T-helper 2 cell treated with Interferon-gamma antibody and Interleukin-4, amounts not matched to agents 100 ng/mL and 5 ng/mL, for 36 hours (primary cell): ENCODE measurements at places on chromosomes 4 and X. TPM values are rescaled to one million over a fixed set of nuclear protein-coding genes. Genes with fewer than 3 reads are reported as not detected.

FGF13 gene
- total RNA-seq: not detected in 2 replicates

ASB5 gene
- not detected in 2 replicates for total RNA-seq

PCDH19 gene
- total RNA-seq: not detected in 2 replicates

PABPC1L2B gene
- total RNA-seq: not detected in 2 replicates

DUX4 gene
- total RNA-seq: 0.09 TPM in 1 of 2 replicates, not detected in the other

CWH43 gene
- total RNA-seq: not detected in 2 replicates

ENPEP gene
- total RNA-seq: 0.20 and 0.30 TPM in 2 replicates

SUPT20HL1 gene
- not detected in 2 replicates for total RNA-seq

CLCN5 gene
- total RNA-seq: 3.6 and 5.6 TPM in 2 replicates

SOWAHD gene
- 2.2 and 2.3 TPM in 2 replicates for total RNA-seq

REELD1 gene
- total RNA-seq: 0.09 TPM in 1 of 2 replicates, not detected in the other

STAP1 gene
- total RNA-seq: 45.7 and 46.6 TPM in 2 replicates

TRIM2 gene
- total RNA-seq: 0.23 and 0.57 TPM in 2 replicates

ZCCHC18 gene
- 0.20 and 0.48 TPM in 2 replicates for total RNA-seq

MAP7D2 gene
- 0.23 and 0.30 TPM in 2 replicates for total RNA-seq

BCAP31 gene
- total RNA-seq: 155 and 157 TPM in 2 replicates

ARAF gene
- total RNA-seq: 85.1 and 94.2 TPM in 2 replicates

PF4V1 gene
- total RNA-seq: not detected in 2 replicates

EREG gene
- not detected in 2 replicates for total RNA-seq

UCHL1 gene
- total RNA-seq: 0.30 and 0.55 TPM in 2 replicates

LANCL3 gene
- 0.25 and 0.34 TPM in 2 replicates for total RNA-seq

GLOD5 gene
- not detected in 2 replicates for total RNA-seq

GPAT3 gene
- 10.3 and 11.1 TPM in 2 replicates for total RNA-seq

RAB39B gene
- 8.4 and 8.7 TPM in 2 replicates for total RNA-seq

ZCCHC12 gene
- not detected in 2 replicates for total RNA-seq

XAGE2 gene
- total RNA-seq: not detected in 2 replicates

ARMCX1 gene
- 0.41 and 0.64 TPM in 2 replicates for total RNA-seq
